ENCODE measurements at places on chromosomes 2 and 18. TPM values are rescaled to one million over a fixed set of nuclear protein-coding genes. Genes with fewer than 3 reads are reported as not detected.

GRCh38 chr2:19865151-19865550 is 36.6 kb downstream of the TTC32 start:
- DNase-seq = no peak

GRCh38 chr18:26943906-26944305 is 78.4 kb upstream of the AQP4 start:
- no peak for DNase-seq

DNA sequence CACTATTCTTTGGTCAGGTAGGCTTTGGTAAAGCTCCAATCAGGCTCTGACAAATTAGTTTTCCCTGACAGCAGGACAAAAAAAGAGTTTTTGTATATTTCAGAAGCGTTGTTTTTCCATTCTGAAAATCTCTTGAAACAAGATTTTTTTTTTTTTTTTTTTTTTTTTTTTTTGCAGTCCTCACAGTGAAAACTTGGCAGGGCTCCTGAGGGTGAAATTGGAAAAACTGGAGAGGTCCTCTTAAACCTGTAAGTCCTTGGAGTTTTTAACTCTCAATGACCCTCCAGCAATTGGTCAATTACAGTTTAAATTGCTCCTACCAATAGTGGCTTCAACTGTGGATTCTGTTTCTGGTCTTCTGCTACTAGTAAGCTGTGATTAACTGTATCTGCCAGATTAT is 244.5 kb upstream of the PKDCC start:
- DNase-seq = no peak

- no peak for DNase-seq
Measured at GRCh38 chr2:133658020-133658903, 90.0 kb upstream of the NCKAP5 start.

DNA sequence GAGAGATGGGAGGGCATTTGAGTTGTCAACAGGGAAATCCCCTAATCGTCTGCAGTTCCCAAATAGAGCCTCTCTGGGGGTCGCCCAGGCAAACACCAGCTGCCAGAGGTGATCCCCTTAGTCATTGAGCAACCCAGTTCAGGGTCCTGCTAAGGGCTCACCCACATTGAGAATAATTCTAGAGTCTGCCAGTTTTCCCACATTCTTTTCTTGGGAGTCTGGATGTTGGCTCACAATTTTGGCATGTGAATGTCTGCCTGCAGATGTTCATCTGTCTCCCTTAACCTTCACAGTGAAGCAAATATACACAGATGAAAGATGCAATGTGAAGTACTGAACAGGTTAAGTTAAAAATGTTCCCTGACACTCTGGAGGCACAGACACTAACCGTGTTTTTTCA is 11.4 kb upstream of the SMIM21 start:
- DNase-seq = no peak

DNA sequence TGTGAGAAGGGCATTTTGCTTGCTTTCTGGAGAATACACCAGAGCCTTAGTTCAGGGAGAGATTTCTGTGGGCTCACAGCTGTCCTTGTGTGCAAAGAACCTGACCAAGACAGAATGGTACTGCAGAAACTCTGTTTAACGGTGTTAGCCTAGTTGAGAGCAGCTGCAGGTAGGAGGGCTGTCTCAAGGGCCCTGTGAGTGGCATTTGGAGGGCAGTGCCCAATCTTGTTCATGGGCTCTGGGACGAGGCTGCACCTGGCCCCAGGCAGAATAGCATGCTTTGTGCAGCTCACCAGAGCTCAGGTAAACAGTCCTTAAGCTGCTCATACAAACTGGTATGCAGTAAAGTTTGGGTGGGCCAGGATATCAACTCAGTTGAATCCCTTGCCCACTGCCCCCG is 16.9 kb upstream of the RGPD4 start:
- DNase-seq = no peak

DNA sequence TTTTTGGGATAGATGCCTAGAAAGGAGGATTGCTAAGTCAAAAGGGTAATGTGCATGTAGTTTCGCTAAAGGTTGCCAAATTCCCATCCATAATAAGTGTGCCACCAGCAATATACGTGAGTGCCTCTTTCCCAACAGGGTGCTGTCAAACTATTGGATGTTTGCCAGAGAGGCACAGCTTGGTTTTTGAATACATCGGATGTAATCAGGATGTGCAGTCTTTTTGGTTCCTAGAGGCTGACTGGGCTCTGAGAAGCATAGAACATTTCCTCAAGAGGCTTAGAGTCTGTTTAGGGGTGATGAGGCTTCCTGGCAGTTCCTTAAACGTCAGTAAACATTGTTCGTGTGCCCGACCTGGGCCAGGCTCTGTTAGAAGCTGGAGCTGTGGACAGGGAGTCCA is 28.0 kb downstream of the AGAP1 start:
- DNase-seq = no peak

DNA sequence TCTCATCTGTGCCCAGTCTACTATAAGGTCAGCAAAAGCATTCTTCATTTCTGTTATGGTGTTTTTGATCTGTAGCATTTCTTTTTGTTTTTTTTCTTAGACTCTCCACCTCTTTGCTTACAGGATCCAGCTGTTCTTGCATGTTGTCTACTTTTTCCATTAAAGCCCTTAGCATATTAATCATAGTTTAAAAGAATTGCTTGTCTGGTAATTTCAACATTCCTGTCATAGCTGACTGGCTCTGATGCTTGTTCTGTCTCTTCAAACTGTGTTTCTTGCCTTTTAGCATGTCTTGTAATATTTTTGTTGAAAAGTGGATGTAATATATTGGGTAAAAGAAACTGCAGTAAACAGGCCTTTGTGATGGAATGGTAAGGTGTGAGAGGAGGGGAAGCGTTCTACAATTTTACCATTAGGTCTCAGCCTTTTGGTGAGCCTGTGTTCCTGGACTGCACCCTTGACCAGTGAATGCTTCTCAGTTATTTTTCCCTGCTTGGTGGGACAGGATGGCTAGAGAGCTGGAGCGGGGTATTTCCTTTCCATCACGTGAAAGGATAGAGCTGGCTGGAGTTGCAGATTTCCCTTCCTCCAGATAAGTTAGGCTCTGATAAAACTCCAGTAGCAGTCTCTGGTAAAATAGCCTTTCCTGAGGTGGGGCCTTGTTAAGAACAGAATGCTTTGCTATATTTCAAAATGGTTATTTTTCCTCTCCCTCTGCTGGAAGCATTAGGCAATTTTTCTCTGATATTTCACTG is 65.4 kb downstream of the PLA2R1 start:
- DNase-seq = no peak

DNA sequence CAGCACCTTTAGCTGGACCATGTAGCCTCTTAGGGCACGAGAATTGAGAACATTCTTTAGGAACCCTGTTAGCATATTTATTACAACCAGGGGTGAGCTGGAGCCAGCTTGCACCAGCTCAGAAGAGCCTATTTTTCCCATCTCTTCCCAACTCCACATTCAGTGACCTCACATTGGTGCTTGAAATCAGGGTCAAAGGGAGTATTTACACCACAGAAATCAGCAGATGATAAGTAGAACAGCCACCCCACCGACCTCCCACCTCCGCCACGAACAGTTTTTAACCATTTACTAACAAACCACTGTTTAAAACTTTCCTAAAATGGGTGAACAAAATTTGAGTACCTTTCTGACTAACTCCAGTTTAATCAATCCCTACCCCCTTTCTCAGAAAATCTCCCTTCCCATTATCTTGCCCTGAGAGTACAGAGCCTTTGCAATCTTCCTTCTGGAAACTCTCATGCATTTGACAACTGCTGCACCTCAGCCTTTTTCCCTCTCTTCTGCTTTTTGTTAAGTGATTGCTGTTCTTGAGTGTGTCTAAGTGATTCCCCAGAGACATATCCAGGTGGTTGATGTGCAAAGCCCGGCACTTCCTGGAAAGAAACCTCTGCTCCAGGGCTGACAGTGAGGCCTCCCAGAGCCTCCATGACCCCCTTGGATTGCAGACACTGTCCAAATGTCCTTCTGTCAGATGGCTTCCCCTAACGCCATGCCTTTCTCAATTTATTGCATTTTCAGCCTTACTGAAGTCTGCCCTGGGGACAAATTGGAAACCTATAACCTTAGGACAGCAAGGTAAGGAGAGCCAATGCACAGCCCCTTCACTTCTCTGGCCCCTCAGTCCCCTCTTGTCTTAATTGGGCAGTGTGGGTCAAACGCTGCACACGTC is 389.5 kb upstream of the TNP1 start:
- no peak for DNase-seq

- DNase-seq = no peak
Measured at GRCh38 chr18:48002933-48003365, 72.5 kb upstream of the SMAD2 start.

DNA sequence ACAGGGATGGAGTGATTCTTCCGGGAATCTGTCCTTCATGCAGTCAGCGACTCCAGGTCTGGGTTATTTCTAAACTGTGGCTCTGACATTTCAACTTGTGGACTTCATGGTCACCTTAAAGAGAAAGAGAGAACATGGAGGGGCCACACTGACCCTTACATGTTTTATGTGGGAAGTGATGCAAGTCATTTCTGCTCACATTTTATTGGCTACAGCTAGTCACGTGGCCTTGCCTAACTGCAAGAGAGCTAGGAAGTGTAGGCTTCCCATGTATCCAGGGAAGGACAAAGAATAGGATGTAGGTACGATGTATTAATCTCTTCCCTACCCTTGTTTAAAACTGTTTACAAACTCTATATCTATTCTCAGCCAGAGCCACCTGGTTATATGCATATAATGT is 30.3 kb upstream of the AFTPH start:
- DNase-seq = no peak

- DNase-seq = no peak
Measured at GRCh38 chr2:241560883-241561474, 2.4 kb downstream of the BOK start.

DNA sequence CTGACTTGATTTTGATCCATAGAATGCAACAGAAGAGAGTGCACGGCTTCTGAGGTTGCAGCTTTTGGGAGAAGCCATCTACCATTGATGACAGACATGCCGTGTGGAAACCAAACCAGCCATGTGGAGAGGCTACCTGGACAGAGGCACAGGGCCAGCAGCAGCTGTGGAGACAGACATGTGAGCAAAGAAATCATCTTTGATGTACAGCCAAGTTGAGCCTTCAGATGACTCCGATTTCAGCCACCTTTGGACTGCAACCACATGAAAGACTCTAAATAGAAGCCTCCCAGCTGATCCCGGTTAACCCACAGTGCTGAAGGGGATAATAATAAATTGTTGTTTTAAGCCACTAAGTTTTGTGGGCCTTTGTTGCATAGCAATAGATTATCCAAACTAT is 54.2 kb downstream of the TSN start:
- no peak for DNase-seq

DNA sequence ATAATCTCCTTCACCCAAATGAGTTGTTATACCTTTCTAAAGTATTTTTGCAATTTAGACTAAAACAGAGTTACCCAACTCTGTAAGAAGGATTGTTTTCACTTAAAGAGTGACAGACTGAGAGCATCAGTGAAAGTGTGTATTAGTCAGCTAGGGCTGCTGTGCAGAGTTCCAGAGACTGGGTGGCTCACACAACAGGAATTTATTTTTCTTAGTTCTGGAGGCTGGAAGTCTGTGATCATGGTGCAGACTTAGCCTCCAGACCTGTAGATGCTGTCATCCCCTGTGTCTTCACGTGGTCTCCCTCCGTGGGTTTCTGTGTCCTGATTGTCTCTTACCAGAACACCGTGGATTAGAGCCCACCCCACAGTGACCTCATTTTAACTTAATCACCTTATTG is 40.0 kb downstream of the BCL2L11 start:
- no peak for DNase-seq

Gene CYS1
- 0.27 TPM for total RNA-seq

Gene THAP4
- total RNA-seq = 49.0 TPM

Gene MYO3B
- total RNA-seq = 0.15 TPM

Gene CABYR
- 0.61 TPM for total RNA-seq

Gene HOXD11
- total RNA-seq = not detected

Gene LRRC30
- not detected for total RNA-seq

Gene LHCGR
- total RNA-seq = not detected

Gene UGT1A4
- total RNA-seq = 1.1 TPM

Measured in esophagus squamous epithelium (tissue), 5 donors.